ENCODE measurements at places on chromosomes 7 and 10.

DNA sequence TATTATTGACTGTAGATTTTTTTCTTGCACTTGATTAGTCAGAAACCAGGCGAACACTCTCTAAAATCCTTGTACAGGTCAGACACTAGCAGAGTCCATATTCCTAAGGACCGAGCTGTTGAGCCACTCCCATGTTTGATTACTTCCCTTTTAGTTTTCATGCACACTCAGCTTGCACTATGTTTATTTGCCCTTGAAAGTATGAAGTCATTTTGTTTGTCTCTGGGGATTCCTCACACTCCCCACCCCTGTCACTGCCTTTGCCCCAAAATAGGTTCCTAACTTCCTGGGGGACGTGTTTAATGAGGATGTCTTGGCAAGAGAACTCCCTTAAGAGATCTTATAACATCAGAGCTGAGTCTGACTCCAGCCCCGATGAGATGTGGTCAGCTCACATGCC is 182.1 kb downstream of the EVX1 start:
- DNase-seq, result no peak

DNA sequence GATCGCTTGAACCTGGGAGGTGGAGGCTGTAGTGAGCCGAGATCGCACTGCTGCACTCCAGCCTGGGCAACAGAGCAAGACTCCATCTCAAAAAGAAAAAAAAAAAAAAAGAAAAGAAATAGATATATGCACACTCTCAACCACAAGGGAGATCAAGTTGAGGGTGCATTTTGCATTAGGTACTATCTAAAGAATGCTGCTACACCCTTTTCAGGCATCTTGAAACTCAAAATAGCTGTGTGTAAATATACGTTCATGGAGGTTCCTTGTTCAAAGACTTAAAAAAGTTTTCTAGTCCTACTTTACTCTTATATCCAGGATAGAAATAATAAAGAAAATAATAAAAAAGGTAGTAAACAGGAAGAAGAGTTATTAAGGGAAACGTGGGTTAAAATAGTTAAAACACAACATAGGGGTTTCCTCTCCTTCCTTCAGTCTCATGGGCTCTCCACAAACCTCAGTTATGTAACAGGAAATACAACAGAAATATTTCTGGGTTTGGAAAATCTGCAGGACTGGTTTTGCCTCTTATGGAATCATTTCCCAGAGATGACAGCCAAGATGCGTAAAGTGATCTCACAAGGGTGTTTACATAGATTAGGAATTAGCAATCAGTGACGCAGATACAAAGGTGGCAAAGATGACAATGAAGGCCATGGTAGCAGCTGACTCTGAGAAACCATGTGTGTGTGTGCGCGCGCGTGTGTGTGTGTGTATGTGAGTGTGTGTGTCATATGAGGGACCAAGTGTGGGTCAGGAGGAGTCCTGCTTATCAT is 15.1 kb downstream of the STEAP4 start:
- DNase-seq, result no peak

- DNase-seq, result no peak
Measured at GRCh38 chr7:82109288-82109687, 334.3 kb downstream of the CACNA2D1 start.

DNA sequence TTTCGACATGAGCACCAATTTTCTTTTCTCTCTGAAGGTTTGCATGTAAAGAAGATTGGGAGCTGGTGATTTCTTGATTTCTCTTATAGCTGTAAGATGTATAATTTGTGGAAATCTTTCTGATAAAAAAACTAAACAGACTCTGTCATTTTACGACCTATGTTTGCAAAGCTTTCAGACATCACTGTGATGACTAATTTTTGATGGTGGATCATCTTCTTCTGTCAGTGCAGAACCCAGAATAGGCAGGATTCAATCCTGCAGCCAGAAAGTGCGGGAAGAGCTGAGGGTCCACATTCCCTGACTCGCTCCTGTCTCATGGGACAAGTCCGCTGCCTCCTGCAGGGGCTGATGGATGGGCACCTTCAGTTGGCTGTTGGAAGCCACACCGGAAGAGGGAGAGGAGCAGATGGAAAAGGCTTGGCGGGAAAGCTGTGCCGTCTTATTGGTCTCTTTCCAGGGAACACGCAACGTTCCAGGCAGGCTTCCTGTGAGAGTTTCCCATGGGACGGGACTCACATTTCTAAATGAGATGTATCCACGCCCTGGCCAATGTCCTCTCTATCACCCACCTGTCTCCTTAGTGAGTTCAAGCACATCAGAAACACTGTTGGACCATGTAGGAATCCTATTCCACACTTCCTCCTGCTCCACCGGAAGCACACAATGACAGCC is 186.9 kb downstream of the PRPF18 start:
- no peak for DNase-seq

DNA sequence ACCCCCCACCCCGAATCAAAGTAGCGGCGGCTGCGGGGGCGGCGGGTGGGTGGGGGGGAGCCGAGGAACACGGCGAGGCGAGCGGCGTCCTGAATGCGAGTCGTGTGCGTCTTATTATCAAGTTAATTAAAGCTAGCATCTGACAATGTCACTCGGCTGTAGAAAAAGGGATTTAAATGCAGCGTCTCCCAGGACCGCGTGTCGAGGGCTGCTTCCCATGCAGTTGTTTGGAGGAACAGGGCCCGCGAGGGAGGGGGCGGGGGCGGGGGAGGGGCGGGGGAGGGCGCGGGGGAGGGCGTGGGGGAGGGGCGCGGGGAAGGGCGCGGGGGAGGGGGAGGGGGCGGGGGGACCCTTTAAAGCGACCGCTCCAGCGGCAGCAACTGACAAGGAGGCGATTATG is 2.7 kb upstream of the UNCX start:
- DNase-seq, result no peak

DNA sequence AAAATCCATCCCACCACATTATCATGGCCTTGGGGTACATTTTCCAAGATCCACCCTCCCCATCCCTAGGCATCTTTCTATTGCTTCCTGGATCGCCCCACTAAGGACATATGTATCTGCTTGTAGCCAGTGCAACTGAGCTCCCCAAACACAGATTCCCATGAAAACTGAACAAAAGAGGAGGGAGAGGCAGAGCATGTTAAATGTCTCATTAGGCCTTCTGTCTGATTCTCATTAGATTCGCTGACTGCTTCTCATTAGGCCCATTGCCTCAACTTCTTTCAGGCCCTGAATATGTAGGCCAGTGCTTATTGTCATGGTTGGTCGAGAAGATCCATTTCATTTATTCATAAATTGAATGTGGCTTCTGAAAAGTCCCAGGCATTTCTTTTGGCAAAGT is 698.9 kb downstream of the INHBA start:
- DNase-seq, result no peak

DNA sequence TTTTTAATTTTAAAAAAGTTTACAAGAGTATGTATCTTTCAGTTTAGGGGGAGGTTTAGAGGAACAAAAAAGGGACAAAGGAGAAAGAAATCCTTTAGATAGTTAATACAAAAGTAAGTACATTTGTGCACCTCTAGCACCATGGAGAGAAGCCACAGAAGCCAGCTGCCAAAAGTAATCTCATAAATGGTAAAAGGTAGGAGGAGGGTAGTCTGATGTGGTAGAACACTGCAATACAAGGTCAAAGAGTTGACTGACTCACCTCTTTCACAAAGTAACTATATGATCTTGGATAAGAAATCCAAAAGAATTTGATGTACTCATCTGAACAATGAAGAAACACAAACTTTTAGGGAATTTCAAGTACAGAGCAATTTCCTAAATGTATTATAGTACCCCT is 68.1 kb downstream of the CNOT4 start:
- no peak for DNase-seq

- no peak for DNase-seq
Measured at GRCh38 chr7:69764147-69764546, 165.9 kb downstream of the AUTS2 start.

DNA sequence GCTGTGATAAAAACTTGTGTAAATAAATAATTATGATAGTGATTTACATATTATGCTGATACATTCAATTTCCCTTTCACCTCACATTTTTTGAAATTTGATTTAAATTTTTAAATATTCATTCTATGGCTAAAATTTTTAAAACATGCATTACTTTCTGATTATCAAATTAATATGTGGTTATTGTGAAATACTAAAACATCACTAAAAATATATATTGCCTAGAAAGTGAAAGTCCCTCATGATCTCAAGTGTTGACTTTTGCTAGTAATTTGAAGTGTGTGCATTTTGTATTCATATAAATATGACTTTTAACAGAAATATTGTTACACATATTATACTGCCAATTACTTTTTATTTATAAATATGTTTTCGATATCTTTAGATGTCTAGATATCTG is 3.1 kb downstream of the LRRC72 start:
- no peak for DNase-seq

All from KG1 (cell line).